ENCODE measurements at places on chromosomes 6 and 20.

DNA sequence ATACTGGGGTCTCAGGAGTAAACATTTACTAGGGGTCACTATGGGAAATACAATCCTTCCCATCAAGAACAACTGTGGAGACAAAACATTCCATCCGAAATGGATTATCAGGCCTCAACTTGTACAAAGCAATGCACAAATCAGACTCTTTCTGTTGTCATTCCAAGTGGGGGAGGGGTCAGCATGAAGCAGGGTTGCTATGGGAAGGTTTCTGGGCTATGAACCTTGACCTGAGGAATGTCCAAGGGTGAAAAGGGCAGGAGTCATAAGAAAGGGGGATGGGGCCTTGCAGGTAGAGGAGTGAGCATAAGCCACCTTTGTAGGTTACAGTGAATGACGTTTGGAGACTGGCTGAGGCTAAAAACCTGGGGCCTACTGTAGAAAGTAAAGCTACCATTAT, 3.1 kb downstream of the METTL24 start:
- DNase-seq: no peak

GRCh38 chr6:4287811-4288244, 152.5 kb upstream of the ECI2 start:
- DNase-seq: peak; percentile 21

DNA sequence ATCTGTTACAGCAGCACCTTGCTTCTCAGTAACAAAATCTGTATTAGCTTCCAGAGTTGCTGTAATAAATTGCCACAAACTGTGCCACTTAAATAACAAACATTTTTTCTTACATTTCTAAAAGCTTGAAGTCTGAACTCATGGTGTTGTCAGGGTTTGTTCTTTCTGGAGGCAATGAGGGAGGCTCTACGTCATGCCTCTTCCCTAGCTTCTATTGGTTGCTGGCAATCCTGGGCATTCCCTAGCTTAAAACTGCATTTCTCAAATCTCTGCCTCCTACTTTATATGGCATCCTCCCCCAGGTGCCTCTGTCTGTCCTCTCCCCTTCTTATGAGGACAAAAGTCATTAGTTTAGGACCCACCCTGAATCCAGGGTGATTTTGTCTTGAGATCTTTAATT, 41.6 kb upstream of the TMEM244 start:
- no peak for DNase-seq

GRCh38 chr6:135163440-135163738, 17.7 kb upstream of the MYB start:
- no peak for DNase-seq

- DNase-seq: peak; percentile 90
Measured at GRCh38 chr20:3781153-3781910, at the start of gene SPEF1. Gene SPEF1, minus strand, starts transcription at chr20:3781448. Its CDS starts 161 bp downstream, at chr20:3781287.

GRCh38 chr6:10561611-10562199, 40.6 kb downstream of the GCNT2 start:
- DNase-seq: no peak

DNA sequence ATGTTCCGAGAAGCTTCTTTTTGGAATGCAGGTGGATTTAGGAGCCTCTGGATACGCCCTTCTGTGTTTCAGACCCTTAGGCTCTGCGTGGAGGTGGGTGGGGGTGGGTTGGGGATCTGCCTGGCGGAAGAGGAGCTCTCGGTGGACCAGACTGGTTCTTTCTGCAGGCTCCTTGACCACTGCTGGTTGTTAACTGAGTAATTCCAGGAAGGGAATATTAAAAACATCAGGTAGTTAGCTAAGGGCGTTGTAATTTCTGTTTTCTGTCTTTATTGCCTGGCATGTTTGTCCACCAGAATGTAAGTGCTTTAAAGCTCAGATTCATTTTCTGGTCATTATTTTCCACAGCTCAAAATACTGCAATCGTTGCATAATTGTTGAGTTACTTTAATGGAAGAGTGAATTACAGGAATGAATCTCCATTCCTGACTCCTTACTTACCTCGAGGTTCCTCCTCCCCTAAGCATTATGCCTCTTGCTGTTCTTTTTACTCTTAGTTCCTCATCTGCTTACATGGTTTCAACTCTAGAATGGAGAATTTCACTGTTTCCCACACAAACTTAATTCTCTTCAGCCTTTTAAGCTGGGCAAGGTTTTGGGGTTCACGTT, 5.9 kb downstream of the CDYL start:
- DNase-seq: no peak

DNA sequence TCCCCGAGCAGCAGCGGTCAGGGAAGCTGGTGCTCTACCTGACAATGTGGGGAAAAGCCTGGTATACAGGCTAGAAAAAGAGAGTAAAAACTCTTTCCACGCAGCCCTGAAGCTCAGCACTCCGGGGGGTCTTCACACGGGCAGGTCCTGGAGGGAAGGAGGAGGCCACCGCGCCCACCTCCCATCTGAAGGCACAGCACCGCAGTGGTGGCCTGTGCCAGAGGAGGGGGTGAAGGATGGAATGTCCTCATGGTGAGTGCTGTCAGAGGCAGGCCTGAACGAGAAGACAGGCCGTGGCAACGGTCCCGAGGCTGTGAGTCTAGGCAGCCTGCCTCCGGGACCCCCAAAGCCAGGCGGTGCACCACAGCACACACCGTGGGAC, 5.8 kb downstream of the SLC2A4RG start:
- DNase-seq: no peak

DNA sequence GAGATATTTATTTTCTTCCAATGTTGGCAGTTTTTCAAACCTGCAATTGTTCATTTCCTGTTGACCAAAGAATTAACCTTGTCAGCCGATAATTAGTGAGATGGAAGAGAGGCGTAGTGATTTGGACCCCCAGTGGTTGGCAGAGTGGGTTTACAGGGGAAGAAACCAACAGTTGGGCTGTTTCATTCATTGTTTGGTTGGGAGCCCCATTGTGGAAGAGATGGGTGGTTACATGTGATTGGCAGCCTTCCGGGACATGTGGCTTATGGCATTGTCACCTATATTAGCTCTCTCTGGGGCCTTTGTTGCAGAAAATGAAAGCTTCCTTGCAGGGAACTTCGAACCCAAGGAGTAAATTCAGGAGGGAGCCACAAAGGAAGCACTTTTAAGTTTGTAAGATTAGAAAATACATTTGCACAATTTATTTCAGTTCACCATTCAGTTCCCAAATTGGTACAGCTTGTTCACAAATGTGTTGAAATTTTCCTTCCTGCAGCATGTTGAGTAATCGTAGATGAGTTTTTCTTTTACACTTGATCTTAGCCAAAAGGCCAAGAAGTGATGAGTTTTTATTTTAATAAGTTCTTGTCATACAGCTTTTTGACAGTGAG, 50.3 kb upstream of the CDKAL1 start:
- peak; percentile 91 for DNase-seq

- no peak for DNase-seq
Measured at GRCh38 chr6:72783035-72783434, 161.2 kb downstream of the KCNQ5 start.

DNA sequence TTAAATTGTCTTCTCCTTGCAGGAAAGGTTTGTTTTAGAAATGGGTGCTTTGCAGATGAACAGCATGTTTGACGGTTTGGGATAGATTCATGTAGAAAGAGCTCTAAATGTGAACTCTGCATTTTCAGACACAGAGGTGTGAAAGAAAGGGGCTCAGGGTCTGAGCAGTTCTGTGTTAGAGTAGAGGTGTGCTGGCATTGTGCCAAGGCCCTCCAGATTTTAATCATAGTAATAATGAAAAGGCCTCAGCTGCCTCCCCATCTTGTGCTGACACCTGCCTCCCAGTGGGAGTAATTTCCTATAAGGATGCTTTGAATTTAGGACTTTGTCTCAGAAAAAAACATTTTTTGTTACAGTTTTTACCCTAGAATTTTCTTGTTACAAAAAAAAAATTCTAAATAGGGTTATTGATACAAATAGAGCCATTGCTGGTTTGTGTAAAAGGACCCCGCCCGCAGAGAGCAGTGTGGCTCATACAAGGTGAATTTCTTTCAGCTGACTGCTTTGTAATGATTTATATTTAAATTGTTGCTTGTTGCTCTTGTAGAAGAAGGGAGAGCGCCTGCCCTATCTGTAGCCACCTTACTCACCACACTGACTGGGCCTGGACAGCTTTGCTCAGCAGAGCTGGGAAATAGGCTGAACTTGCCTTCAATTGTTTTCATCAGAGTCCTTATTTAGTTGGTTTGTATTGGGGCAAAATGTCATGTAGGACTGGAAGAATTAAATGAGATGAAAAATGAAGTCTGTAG, 294.5 kb downstream of the ZFAND3 start:
- DNase-seq: peak; percentile 76

GRCh38 chr6:27668442-27669294, 195.8 kb upstream of the ZNF184 start:
- peak; percentile 87 for DNase-seq

DNA sequence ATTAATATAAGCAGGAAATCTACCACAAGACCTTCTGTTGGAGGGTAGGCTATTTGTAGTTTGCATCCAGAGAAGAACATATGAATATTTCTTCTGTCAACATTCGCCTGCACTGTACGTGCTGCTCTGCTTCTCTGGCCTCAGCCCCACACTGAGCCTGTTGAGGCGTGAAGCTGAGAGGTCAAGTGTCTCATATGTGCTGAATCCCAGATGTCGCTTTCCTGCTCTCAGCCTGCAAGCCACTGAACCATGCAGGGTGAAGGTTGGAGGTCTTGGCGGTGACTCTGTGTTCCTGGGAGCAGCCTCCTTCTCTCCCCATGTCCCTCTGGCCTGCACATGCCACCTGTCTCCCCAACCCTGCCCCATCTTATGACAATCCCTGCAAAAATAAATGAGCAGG, 83.6 kb downstream of the TMEM170B start:
- no peak for DNase-seq

- DNase-seq: no peak
Measured at GRCh38 chr6:2378891-2379652, 133.7 kb upstream of the GMDS start.

DNA sequence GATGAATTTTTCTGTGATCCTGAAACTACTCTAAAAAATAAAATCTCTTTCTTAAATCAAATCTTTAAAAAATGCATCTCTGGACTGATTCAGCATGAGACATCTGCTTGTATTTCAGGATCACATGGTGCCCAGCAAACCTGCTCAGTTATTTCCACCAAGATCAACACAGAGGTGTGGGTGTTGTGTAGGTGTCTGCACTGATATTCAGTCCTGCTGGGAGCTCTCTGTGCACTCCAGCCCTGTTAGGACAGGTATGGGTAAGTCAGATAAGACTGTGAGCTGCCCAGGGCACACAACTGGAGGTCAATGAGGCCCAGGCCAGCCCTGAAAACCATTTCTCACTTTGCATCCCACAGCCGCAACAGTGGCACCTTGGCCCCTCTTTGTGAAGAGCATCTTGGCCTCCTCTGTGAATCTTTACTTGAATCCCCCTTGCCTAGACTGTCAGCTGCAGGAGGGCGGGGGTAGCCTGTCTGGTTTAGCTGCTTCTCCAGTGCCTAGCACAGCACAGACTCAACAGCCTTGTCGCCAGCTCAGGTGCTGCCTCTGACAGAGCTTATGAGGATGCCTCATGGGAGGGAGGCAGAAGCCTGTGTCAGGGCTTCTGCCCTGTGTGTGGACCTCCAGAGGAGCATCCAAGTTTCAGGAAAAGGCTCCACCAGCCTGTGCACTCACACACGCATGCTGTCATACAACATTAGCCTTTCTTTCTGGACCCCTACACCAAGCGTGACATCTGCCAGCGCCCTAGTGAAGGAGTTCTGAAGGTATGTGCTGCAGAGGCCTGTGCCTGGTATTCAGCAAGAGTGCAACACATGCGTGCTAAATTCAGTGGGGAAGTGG, 187.6 kb upstream of the CST7 start:
- DNase-seq: no peak

- DNase-seq: no peak
Measured at GRCh38 chr6:19870322-19870721, 33.2 kb downstream of the ID4 start.

DNA sequence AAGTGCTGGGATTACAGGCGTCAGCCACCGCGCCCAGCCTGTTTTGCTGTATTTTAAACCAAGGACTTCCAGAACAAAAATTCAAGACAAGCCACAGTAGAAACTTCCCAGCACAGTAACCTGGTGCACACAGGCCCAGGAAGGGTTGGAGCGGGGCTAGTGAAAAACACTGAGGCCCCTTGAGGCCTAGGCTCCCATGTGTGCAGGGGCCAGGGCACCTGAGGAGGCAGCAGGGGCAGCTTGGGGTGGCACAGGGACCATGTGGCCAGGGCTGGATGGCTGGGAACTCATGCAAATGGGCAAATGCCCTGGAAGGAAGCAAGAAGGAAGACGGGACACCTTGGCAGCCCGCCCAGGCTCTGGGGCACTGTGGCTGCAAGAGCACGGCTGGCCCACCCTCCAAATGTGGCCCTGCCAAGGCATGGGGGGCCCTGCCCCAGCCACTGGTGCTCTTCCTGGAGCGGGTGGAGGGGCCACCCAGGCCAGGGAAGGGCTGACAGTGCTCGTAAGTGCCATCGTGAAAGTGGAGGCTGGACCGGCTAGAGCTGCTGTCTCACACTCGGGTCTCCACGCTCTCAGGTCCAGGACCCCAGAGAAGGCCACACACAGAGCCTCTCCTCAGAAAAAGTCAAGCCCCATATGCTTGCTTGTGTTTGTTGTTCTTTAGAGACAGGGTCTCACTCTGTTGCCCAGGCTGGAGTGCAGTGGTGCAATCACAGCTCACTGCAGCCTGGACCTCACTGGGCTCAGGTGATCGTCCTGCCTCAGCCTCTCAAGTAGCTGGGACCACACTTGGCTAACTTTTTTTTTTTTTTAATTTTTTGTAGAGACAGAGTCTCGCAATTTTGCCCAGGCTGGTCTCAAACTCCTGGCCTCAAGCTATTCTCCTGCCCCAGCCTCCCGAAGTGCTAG, 10.3 kb downstream of the SLC2A4RG start:
- DNase-seq: no peak

GRCh38 chr6:111230351-111231089, 143.2 kb downstream of the SLC16A10 start:
- DNase-seq: no peak

DNA sequence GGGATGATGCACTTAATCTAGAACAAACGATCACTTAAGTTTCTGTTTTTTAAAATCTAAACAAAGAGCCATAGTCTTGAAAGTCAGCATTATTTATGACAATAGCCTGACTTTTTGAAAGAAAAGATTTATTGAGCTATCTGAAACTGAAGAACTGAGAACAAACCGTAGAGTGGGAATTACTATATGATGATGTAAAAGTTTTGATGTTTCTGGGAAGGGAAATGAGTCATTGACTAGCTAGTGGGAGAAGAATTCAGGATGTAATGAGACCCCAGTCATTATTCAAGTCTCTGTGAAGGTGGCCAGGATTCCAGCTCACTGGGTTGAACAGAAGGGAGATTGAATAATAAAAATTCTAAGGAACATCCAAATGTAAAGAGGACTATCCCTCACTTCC, 83.4 kb upstream of the FABP7 start:
- DNase-seq: no peak

GRCh38 chr6:149429427-149430360, 29.6 kb downstream of the SUMO4 start:
- no peak for DNase-seq

Measured in NCI-H2081 (cell line).